ENCODE measurements at places on chromosomes 11 and 22.
A peak's percentile ranks its signal among the peaks of the same experiment; 100 is the strongest.

DNA sequence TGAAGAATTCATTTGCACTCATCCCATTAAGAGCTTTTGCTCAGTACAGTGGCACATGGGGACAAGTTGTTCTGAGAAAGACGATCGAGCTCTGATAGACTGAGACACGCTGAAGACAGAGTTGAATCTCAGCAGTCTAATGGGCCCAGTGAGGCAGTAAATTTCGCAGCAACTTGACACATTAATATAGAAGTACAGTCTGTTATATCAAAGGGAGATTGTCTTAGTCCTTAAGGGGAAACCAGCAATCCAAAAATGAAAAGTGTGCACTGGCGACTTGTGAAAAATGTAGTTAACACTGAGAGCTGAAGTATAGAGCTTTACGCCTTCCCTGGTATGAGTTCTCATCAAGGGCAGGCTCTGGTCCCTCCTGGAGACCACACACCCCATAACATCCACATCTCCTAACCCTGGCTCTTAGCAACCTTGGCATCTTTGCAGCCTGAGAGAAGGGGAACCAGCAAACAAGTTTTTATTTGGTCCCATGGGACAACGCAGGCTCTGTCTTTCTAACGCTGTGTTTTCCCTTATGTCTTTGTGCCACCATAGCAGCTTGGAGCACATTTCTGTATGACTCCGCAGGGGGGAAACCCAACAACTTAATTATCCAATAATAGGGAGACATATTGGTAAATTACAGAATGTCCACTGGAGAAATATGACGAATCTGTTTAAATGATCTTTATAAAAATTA, 952.5 kb downstream of the OPCML start:
- DNase-seq, result no peak

GRCh38 chr11:69297787-69298266, 3.9 kb downstream of the MYEOV start:
- no peak for DNase-seq

GRCh38 chr11:74754507-74755252, 6.0 kb downstream of the RNF169 start:
- no peak for DNase-seq

DNA sequence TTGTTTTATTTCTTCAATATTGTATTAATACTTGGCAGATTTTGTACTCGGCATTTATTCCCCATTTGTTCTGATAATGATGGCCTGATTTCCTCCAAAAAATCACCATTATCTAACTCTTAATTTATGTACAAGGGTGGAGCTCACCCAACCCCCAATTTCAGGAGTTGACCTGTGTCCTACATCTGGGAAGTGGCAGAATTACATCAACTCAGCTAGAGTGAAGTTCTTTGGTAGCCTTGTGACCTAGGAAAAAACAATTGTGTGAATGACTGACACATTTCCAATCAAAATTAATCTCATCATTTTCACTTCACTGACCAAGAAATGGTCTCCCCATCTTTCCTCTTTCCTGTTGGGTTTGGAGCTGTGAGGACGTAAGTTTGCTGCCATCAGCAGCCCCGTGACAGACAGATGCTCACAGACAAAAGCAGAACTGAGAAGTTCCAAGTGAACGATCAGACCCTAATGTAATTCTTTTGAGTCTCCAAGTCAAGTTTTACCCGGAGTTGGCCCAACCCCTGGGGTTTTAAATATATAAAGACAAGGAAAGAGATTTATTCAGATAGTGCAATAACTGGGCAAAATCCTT, 16.6 kb upstream of the MS4A6E start:
- DNase-seq, result no peak

- no peak for DNase-seq
Measured at GRCh38 chr11:128821556-128821955, 45.5 kb downstream of the KCNJ1 start.

GRCh38 chr11:45525393-45525792, 140.0 kb downstream of the CHST1 start:
- DNase-seq, result no peak

GRCh38 chr11:108324587-108324986, 101.7 kb downstream of the ATM start:
- DNase-seq, result no peak

GRCh38 chr11:23586173-23586572, 725.9 kb upstream of the CCDC179 start:
- no peak for DNase-seq

DNA sequence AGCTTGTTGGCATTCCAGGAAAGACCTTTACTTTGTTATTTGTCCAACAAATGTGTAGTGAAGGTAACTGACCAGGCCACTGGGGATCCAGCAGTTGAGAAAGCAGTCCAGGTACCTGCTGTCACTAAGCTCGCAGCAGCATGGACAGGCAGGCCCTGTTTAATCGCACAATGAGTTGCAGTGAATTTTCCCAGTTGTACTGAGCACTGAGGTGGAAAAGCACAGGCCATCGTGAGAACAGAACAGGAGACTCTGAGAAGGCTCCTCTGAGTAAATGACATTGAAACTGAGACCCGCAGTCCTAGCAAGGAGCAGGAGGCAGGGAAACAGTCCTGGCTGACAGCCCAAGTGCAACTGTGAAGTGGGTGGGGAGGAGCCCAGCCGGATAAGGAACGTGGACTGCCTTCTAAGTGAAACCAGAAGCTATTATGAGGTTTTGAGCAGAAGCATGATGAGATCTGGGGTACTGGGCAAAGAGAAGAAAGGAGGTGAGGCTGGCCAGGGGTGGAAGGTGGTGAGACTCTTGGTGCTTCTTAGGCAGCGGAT, 39.8 kb upstream of the CDON start:
- no peak for DNase-seq

GRCh38 chr11:74282914-74283371, 28.5 kb downstream of the P4HA3 start:
- DNase-seq, result no peak

DNA sequence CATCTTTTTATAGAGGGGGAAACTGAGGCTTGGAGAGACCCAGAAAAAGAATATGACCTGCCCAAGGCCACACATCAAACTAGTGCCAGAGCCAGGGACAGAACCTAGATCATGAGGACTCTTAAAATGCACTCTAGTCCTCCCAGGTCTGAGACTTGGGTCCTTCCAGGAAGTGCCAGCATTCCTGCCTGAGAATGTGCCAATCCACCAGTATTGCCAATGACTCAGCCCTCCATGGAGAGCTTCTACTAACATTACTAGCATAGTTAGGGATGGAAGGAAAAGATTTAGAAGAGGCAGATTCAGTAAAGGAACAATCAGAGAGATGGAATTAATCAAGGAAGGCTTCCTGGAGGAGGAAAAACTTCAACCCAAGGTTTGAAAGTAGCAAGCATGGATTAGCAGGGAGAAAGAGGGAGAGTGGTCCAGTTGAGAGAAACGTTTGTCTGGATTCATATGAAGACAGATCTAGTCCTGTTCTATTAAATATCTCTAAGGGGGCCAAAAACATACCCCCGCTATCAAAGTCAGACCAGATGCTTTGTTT, 20.1 kb upstream of the SMIM35 start:
- no peak for DNase-seq

- no peak for DNase-seq
Measured at GRCh38 chr22:21713428-21714058, 22.1 kb downstream of the YPEL1 start.

GRCh38 chr22:49400136-49400940, 427.3 kb downstream of the BRD1 start:
- peak; percentile 34 for DNase-seq

- DNase-seq, result no peak
Measured at GRCh38 chr11:65861165-65861505, 902 bp downstream of the MUS81 start.

DNA sequence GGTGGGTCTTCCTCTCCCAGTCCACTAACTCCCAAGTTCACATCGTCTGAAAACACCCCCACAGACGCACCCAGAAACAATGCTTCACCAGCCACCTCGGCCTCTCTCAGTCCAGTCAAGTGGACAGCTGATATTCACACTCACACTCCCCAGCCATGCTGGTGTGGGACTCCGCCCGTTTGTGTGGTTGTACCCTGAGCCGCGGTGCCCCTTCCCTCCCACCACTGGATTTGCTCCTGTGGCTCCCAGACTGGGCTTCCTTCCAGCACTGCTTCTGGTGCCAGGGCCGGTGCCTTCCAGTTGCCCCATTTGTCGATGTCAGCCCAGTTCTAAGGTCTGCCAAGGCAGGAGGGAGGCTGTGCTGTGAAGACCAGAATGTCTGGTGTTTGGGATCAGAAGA, 37.9 kb upstream of the PLET1 start:
- no peak for DNase-seq

DNA sequence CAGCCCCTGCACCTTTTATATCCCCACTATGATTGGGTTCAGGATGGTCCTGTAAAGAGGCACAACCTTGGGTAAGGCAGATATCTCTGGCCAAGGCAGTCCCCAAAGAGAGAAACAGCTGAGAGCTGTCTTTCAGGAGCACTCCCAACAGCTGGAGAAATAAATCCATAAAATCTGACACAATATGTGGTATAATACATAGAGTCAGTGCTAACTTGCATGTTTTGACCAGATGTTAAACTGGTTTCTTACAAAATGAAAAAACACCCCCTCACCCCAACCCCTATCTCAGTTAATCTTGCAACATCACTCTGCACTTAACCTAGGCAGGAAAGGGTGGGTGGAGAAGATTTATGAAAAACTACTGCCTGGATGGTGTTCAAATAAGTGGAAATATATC, 44.0 kb upstream of the C11orf87 start:
- DNase-seq, result no peak

DNA sequence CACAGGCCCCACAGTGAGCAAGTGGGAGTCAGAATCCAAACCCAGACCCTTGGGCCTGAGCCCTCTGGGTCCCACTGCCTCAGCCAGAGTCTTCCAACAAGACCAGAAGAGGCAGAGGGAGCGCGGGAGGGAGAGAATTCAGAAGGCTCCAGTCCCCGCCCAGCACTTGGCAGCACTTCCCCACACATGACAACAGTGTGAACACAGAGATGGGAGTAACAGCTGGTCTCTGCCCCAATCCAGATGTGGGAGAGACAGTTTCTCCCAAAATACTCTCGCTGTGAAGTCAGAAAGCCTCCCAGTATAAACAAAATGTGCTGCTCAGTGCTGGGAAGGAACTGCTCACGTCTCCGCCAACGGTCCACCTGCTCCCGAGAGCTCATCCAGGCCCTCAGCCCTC, 219.9 kb downstream of the MN1 start:
- no peak for DNase-seq

DNA sequence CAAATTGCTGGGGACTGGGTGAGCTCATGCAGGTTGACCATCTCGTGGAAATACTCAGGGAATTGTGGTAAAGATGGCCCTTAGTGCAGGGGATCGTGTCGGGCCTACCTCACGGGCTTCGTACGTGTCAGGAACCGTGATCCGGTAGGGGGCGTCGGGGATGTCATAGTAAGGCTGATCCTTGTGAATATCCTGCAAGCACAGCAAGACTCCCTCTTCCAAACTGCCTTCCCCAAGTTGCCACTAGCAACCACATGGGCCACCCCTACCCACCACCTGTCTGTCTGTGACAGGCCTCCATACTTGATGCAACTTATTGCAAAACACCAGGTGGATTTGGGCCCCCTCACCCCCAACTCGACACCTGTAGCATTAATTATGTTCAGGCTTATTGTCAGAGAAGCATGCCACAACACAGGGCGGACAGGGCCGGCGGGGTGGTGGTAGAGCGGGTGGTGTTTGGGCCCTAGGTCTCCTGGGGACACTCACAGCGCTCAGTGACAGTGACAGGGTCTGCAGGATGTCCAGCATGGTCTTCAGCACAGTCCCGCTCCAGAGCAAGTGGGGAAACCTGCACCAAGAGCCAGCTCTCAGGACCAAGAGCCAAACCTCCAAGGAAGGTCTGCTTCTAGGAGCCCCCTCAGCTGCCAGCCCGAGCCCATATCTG, 22.6 kb upstream of the SERPIND1 start:
- DNase-seq, result peak; percentile 72

GRCh38 chr22:44220727-44221680, 40.3 kb downstream of the PARVG start:
- no peak for DNase-seq

DNA sequence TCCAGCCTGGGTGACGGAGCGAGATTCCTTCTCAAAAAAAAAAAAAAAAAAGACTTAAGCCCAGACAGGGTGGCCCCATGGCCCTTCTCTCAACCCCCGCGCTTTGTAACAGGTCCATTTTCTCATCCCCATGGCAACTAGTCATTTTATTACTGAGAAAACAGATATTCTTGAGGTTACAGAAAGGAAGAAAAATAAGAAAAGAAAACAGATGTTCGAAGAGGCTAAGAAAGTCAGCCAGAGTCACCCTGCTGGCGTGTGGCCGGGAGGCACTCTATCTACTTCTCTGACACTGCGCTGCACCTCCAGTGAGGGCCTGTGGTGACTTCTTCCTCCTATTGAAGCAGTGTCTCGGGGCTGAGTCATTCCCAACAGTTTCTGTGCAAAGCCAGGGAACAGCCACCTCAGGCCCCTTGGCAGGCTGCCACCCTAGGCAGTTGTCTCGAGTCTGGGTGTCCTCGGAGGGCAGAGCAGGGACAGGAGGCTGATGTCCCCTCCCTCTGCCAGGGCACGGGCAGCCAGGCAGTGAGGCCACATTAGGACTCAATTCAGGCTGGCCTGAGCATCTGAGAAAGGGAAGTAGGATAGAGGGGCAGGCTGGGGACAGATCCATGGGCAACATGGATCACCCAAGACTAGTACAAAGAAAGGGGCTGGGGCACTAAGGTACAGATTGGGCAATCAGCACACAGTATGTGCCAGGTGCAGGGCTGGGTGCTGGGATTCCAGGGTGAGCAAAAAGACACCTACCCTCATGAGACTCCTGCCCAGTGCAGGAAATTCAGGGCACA, 16.4 kb upstream of the SYVN1 start:
- DNase-seq, result peak; percentile 75

DNA sequence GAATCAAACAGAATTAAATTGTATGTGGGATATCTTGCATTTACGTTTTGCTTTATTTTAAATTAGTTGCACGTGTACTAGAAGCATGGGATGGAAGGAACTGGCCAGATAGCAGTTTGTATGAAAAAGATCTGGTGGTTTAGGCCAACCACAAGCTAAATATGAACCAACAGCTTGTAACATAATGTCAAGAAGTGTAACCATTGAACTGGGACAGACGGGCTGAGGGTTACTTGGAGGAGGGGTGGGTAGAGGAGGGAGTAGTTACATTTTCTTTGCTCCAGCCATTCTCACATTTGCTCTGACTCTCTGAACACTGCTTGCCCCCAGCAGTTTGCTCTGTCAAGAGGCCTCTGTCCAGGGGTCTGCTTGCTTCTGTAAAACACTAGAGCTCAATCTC, 31.7 kb upstream of the CXCR5 start:
- DNase-seq, result no peak

DNA sequence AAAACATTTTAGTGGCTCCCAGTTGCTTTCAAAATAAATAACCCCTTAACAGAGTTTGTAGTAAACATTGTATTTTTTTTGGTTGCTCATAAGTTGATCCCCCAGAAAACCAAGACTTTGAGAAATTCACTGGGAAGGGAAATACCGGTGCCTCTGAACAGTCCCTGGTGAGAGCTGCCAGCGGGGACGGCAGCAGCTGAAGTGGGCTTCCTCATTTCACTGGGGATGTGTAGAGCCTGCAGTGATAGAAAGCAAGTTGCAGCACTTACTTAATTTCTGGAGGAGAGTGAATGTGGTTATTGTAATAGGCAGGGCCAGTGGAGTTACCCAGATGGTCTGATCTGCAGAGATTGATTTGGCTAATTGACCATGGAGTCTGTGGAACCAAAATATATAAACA, 18.6 kb upstream of the MCHR1 start:
- DNase-seq, result no peak

Measured in islet precursor cell (in vitro differentiated cells).